Hair follicular keratinocyte (primary cell): ENCODE measurements at places on chromosomes 2 and 18. TPM values are rescaled to one million over a fixed set of nuclear protein-coding genes. Genes with fewer than 3 reads are reported as not detected.

Gene CAPN14
- 0.30 and 0.47 TPM in 2 replicates for total RNA-seq

Gene DCDC2C
- total RNA-seq, result not detected in 2 replicates

Gene ANKRD30BL
- not detected in 2 replicates for total RNA-seq

Gene XPO1
- total RNA-seq, result 107 and 110 TPM in 2 replicates

Gene ALLC
- total RNA-seq, result not detected in 2 replicates

Gene CLEC4F
- total RNA-seq, result not detected in 2 replicates

Gene SERPINB11
- not detected in 2 replicates for total RNA-seq

Gene CHRND
- total RNA-seq, result not detected in 2 replicates

Gene TMEM163
- total RNA-seq, result not detected in 2 replicates

Gene SPHKAP
- not detected in 2 replicates for total RNA-seq

Gene GPR155
- 1.7 and 2.0 TPM in 2 replicates for total RNA-seq

Gene ABHD1
- not detected in 2 replicates for total RNA-seq

Gene GRB14
- 8.9 and 15.4 TPM in 2 replicates for total RNA-seq

Gene NEURL3
- not detected in 2 replicates for total RNA-seq

Gene ANKRD30B
- total RNA-seq, result not detected in 2 replicates

Gene SEPTIN10
- total RNA-seq, result 61.2 and 71.6 TPM in 2 replicates

Gene OTOS
- total RNA-seq, result not detected in 2 replicates

Gene DLX1
- total RNA-seq, result 1.7 and 1.8 TPM in 2 replicates

Gene STAT4
- 1.0 and 4.5 TPM in 2 replicates for total RNA-seq

Gene MC2R
- not detected in 2 replicates for total RNA-seq

Gene ZCCHC2
- 7.3 and 9.2 TPM in 2 replicates for total RNA-seq

Gene NCKAP1
- 99.8 and 145 TPM in 2 replicates for total RNA-seq

Gene CNRIP1
- 0.61 TPM in 1 of 2 replicates, not detected in the other for total RNA-seq

Gene BCL11A
- 4.6 and 5.2 TPM in 2 replicates for total RNA-seq

Gene LAMA3
- total RNA-seq, result 608 and 1,811 TPM in 2 replicates

Gene MAB21L4
- 0.11 TPM in 1 of 2 replicates, not detected in the other for total RNA-seq
